ENCODE measurements at places on chromosomes 5 and 9. TPM values are rescaled to one million over a fixed set of nuclear protein-coding genes. Genes with fewer than 3 reads are reported as not detected.

DNA sequence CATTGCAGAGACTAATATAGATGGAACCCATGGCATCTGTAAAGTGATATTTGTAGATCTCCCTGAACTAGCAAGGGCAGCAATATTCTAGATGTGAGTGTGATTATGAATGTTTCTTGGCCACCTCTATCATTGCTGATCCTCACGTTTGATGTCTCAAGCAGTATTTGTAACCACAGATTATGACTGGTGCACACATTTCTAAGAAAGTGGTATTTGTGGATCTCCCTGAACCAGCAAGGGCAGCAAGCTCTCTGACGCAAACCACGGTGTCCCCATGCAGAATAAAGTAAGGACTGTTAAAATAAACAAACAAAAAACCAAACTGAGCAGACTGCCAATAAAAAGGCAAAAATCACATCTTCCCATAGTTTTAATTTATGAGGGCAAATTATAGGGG is 301.3 kb downstream of the CSNK1G3 start:
- no peak for DNase-seq
- no peaks in the 10 kb centered on the region for H3K27me3 ChIP-seq
- peaks cover 31% of the 10 kb centered on the region for H3K4me1 ChIP-seq
- H3K27ac ChIP-seq, result no peak overlapping the region
- H3K4me3 ChIP-seq, result no peak overlapping the region

- no peaks in the 10 kb centered on the region for H3K36me3 ChIP-seq
- H3K27ac ChIP-seq, result no peak overlapping the region
- DNase-seq, result no peak
- no peak overlapping the region for H3K4me3 ChIP-seq
- H3K4me1 ChIP-seq, result no peaks in the 10 kb centered on the region
Measured at GRCh38 chr5:72681781-72682180, 134.7 kb upstream of the TNPO1 start.

- DNase-seq, result no peak
- no peaks in the 10 kb centered on the region for H3K27me3 ChIP-seq
- peaks cover 25% of the 10 kb centered on the region for H3K4me1 ChIP-seq
- no peak overlapping the region for H3K4me3 ChIP-seq
Measured at GRCh38 chr9:37948417-37948980, 44.6 kb upstream of the SLC25A51 start.

DNA sequence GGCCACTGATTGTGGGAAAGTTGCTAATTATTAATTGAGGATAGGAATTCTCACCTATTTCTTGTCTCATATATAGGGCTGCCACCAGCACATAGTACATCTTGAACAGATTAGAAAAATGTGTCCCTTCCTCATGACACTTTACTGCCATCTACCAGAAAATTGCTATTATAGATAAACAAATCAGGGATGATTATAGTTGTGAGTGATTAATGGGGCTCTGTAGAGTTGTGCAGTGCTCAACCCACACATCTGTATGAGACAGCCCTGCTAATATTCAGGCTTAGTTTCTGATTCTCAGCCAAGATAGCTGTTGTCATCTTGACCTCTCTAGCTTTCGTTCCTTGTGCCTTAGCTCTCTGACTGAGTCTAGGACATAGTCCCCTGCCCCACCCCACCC is 373.3 kb downstream of the TLE4 start:
- H3K27ac ChIP-seq, result no peak overlapping the region
- no peaks in the 10 kb centered on the region for H3K4me1 ChIP-seq
- H3K36me3 ChIP-seq, result no peaks in the 10 kb centered on the region
- no peaks in the 10 kb centered on the region for H3K27me3 ChIP-seq
- no peak for DNase-seq

GRCh38 chr9:99109522-99109921 is 4.6 kb downstream of the TGFBR1 start:
- no peaks in the 10 kb centered on the region for H3K27me3 ChIP-seq
- no peaks in the 10 kb centered on the region for H3K36me3 ChIP-seq
- H3K27ac ChIP-seq, result peak overlapping the region; percentile 20
- no peak for DNase-seq
- peaks cover 84% of the 10 kb centered on the region for H3K4me1 ChIP-seq
- H3K4me3 ChIP-seq, result no peak overlapping the region

The BAAT gene
- total RNA-seq, result not detected

The COL5A1 gene
- 36.6 TPM for total RNA-seq

- H3K4me3 ChIP-seq, result no peak overlapping the region
- no peak overlapping the region for H3K27ac ChIP-seq
- no peaks in the 10 kb centered on the region for H3K27me3 ChIP-seq
Measured at GRCh38 chr5:83285661-83286398, 185.7 kb upstream of the VCAN start.

DNA sequence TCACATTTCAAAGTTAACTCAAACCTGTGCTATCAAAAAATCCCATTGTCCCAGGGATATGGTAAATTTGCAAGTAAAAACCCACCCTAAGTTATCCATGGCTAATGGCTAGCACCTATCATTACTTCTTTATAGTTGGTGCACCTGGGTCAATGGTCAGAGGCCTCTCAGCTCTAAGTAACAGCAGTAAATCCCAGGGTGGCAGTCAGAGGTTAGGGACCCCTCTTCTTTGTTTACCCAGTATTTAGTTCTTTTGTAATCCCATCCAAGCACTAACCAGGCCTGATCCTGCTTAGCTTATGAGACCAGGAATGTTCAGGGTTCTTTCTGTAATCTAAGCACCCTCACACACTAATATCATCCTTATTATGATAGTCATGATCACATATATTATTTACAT is 52.1 kb upstream of the WWC1 start:
- no peak for DNase-seq
- no peak overlapping the region for H3K27ac ChIP-seq
- H3K4me3 ChIP-seq, result no peak overlapping the region
- no peaks in the 10 kb centered on the region for H3K36me3 ChIP-seq

The C5orf52 gene
- not detected for total RNA-seq

The DMRT3 gene
- total RNA-seq, result not detected

DNA sequence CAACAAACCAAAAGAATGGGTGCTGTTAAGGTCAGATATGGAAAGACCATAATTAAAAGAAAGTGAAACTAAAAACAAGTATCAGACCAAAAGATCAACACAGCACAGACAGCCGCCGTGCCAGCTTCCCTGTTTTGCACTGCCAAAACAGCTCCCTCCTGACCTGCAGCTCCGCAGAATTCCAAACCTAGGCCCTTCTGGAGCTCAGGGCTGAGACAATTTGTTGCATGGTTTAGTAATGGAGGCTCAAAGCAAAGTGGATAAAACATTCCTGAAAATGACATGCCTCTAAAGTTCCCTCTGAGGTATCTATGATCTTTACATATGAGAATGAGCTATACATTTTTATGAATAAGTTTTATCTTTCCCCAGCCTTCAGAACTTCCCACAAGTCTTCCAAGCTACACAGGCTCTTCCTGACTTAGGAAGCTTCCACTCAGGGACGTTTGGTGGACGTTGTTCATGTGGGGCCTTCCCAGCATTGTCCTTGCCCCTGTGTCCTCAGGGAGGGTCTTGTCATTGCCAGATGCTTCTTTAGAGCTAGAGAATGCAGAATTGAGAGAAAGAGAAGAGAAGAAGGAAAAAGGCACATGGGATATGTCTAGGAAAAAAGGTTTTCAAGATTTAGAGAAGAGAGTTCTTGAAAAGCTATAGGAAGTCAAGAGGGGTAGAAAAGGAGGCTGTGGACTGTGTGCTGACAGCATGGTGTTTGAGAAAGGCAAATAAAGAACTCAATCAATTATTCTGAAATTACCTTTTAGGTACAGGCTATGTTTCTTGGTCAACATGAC is 28.4 kb upstream of the SSBP2 start:
- H3K4me1 ChIP-seq, result peaks cover 22% of the 10 kb centered on the region
- peak overlapping the region; percentile 87 for H3K27ac ChIP-seq
- peak overlapping the region; percentile 32 for H3K4me3 ChIP-seq
- DNase-seq, result no peak
- no peaks in the 10 kb centered on the region for H3K36me3 ChIP-seq

The TAF11L4 gene
- not detected for total RNA-seq

DNA sequence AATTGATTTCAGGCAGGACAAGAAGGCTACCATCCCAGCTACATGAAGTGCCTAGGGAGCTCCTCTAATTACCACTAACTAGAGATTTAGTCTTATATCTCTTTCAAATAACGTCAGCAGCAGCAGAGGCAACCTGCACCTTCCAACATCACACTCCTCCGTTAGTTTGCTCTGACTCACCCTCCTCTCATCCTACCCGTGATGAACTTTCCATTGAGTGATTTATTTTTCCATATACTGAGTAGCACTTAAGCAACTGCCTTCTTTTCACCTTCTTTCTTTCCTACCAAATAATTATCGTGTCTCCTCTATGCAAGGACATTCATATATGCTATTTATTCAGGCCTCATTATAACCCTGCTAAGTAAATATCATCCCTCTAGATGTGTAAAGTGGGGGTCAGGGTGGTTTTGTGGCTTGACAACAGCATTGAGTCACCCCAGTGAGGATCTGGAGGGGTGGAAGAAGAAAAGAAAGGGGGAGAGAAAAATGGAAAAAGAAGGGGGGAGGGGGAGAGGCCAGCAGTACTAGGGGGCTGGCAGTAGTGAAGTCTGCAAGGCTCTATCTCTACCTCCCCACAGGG is 64.6 kb upstream of the CAST start:
- no peaks in the 10 kb centered on the region for H3K27me3 ChIP-seq
- no peak for DNase-seq
- H3K27ac ChIP-seq, result no peak overlapping the region
- H3K4me1 ChIP-seq, result no peaks in the 10 kb centered on the region
- H3K4me3 ChIP-seq, result no peak overlapping the region
- no peaks in the 10 kb centered on the region for H3K36me3 ChIP-seq

The PTPRD gene
- 10.3 TPM for total RNA-seq

DNA sequence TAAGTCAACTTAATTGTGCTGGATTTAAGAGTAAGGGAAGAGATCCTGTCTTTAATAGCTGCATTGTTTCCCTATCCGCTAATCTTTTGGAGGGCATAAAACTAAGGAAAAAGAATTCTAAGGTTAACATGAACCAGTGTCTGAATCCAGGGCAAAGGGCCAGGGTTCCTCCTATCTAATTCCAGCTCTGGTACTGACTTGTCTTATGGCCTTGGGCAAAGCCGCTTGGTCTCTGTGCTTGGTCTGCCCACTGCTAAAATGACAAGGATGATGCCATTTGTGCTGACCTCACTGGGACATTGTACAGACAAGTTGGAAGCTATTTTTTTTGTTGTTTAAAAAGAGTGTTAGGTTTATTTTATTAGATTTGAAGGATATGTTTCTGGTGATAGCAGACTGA is 334.7 kb upstream of the PIK3R1 start:
- peak overlapping the region; percentile 27 for H3K27ac ChIP-seq
- peaks cover 39% of the 10 kb centered on the region for H3K4me1 ChIP-seq
- no peaks in the 10 kb centered on the region for H3K27me3 ChIP-seq
- no peaks in the 10 kb centered on the region for H3K36me3 ChIP-seq
